ENCODE measurements at places on chromosomes 6 and 20. TPM values are rescaled to one million over a fixed set of nuclear protein-coding genes. Genes with fewer than 3 reads are reported as not detected.

DEFB123 gene
- total RNA-seq = not detected

OXT gene
- not detected for total RNA-seq

CRISP2 gene
- not detected for total RNA-seq

SLC25A27 gene
- 8.4 TPM for total RNA-seq

ANKEF1 gene
- 3.7 TPM for total RNA-seq

SNAP25 gene
- 9.2 TPM for total RNA-seq

OR2B3 gene
- total RNA-seq = not detected

LMBRD1 gene
- total RNA-seq = 17.2 TPM

CPNE1 gene
- 245 TPM for total RNA-seq

MEI4 gene
- 0.44 TPM for total RNA-seq

WFDC10B gene
- total RNA-seq = not detected

ANGPT4 gene
- total RNA-seq = 0.07 TPM

HLA-DPB1 gene
- 20.4 TPM for total RNA-seq

TMEM170B gene
- total RNA-seq = 19.3 TPM

RTN4IP1 gene
- 9.8 TPM for total RNA-seq

LAMA2 gene
- 0.47 TPM for total RNA-seq

HMGCLL1 gene
- 0.73 TPM for total RNA-seq

OPRL1 gene
- total RNA-seq = 0.96 TPM

TFAP2D gene
- not detected for total RNA-seq

ADA gene
- total RNA-seq = 8.2 TPM

BACH2 gene
- total RNA-seq = 13.1 TPM

WASF1 gene
- 48.9 TPM for total RNA-seq

MCHR2 gene
- total RNA-seq = not detected

FAM217A gene
- total RNA-seq = not detected

VARS1 gene
- total RNA-seq = 162 TPM

SPATA25 gene
- total RNA-seq = 0.41 TPM

TGM3 gene
- 0.43 TPM for total RNA-seq

ESR1 gene
- total RNA-seq = not detected

MATN4 gene
- not detected for total RNA-seq
